ENCODE measurements at places on chromosomes 2 and 18.

DNA sequence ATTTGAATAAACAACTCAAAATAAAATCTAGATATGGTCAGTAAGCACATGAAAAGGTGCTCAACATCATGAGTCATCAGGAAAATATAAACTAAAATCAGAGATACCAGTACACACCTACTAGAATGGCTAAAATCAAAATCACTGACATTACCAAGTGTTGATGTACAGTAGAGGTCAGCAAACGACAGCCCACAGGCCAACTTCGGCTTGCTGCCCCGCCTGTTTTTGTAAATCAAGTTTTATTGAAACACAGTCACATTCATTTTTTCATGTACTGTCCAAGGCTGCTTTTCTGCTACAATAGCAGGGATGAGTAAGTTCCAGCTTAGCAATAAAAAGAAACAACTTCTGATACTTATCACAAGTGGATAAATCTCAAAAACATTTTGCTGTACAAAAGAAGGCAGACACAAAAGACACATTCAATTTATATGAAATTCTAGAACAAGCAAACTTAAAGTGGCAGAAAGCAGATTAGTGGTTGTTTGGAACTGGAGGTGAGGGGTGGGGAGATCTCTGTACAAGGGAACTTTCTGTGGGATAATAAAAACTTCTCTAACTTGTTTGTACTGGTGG is 32.1 kb downstream of the TRAK2 start:
- no peak for DNase-seq

DNA sequence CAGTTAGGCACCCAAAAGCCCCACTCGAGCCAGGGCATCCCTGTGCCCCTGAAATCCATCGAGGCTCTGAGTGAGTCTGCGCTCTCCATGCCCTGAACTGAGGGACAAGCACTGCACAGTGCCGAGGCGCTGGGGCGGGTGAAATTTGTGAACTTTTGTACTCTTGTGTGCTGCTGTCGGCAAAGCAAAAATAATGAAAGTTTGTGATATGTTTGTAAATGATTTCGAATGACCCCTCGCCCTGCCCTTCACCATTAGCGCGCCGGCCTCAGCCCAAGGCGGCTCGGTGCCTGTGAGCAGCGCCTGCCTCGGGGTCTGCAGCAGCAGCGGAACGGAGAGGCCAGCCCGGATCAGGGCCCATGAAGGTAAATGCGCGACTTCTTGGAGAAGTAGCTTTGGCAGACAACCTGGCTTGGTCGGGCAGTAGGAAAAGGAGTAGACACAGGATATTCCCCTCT is 1.8 kb upstream of the HOXD4 start:
- no peak for DNase-seq

- DNase-seq, result no peak
Measured at GRCh38 chr18:59950215-59950944, 50.6 kb downstream of the PMAIP1 start.

DNA sequence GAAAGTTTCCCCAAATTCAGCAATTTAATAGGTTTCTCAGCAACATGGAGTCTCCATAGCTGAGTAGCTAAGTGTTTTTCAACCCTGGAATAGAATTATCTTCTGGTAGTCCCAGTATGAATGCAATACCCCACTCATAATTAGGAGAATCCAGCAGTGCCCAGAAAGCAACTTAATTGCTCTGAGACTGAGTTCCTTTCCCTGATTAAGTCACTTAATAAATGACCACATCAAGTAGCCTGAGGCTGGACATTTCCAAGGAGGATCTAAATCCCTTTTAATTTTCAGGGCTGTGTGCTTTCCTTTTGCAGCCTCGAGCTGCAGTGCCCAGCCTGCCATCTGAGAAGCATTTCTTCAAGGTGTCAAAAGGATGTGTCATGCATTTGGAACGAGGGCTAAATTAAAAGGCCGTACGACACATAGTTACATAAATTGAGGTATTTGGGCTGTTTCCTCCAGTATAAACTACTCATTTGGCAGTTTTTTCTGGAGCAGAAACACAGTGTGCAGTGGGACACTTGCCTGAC is 17.7 kb upstream of the SIX2 start:
- DNase-seq, result no peak

DNA sequence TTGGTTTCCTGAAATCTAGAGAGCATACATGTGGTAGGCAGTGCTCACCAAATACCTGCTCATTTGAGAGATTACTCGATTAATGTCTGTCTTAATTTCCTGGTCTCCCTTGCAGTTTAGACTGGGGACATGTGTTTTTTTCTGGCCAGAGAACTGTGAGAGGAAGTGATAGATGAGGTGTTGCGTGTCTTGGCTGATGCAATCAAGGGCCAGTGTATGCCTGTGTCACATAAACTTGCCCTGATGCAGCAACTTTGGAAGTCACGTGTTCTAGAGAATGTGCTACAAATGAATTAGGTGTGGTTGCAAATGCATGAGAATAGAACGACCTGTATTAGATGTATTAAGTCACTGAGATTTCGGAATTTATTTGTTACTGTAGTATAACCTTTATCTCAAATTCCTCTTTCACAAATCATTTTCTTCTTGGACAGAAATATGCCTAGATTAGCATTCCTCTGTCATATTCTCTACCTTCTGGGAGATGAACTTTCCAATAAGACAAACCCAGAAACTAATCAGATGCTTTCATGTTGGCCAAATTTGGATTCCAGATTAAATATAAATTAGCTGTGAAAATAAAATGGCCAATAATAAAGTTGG is 9.9 kb upstream of the IL1A start:
- DNase-seq, result peak; percentile 32

DNA sequence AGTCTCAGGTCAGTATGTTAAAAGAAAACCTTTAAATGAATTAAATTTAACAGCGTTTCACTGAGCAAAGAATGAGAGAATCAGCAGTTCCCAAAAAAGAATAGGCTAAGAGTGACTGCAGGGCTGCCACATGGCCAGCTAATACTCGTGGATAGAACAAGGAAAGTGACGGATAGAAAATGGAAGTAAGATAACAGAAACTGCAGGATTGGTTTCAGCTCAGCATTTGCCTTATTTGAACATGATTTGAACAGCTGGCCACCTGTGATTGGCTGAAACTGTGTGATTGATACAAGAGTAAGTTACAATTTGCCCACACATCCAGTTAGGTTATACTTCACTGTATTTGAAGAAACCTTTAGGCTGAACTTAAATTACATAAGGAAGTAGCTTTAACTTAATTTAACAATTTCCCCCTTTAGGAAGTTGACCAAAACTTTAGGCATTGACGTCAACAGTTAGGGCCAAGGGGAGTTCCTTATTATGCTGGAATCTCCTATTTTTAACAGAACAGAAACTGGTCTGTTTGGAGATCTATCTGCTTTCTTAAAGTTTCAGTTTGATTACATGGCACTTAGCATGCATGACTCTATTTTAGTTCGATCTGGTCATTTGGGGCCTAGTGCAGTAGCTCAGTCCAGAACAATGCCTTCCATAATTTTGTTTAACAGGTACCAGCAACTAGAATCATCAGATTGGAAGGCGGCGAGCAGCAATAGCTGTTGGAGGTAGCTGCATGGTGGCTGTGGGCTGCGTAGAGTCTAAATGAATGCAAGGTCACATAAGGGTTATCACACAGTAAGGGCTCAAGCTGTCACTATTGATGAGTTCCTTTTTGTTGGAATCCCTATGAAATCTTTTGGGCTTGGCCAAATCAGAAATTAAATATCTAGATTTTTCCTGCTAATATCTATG is 143.4 kb downstream of the TRIM43 start:
- no peak for DNase-seq

GRCh38 chr2:215900203-215900611 is 113.1 kb downstream of the MREG start:
- DNase-seq, result no peak

- DNase-seq, result no peak
Measured at GRCh38 chr2:11007331-11008264, 95.9 kb downstream of the KCNF1 start.

GRCh38 chr18:8176554-8176953 is 432.7 kb upstream of the RAB12 start:
- DNase-seq, result no peak

- no peak for DNase-seq
Measured at GRCh38 chr18:62189208-62189607, 2.2 kb downstream of the RELCH start.

GRCh38 chr18:42298759-42299675 is 344.0 kb downstream of the PIK3C3 start:
- DNase-seq, result peak; percentile 19

All from pulmonary artery endothelial cell (primary cell).